ENCODE measurements at places on chromosomes 5 and 9.

GRCh38 chr9:73216100-73216499, 64.4 kb downstream of the ANXA1 start:
- DNase-seq: no peak

- no peak for DNase-seq
Measured at GRCh38 chr5:126868338-126869004, 91.5 kb downstream of the LMNB1 start.

DNA sequence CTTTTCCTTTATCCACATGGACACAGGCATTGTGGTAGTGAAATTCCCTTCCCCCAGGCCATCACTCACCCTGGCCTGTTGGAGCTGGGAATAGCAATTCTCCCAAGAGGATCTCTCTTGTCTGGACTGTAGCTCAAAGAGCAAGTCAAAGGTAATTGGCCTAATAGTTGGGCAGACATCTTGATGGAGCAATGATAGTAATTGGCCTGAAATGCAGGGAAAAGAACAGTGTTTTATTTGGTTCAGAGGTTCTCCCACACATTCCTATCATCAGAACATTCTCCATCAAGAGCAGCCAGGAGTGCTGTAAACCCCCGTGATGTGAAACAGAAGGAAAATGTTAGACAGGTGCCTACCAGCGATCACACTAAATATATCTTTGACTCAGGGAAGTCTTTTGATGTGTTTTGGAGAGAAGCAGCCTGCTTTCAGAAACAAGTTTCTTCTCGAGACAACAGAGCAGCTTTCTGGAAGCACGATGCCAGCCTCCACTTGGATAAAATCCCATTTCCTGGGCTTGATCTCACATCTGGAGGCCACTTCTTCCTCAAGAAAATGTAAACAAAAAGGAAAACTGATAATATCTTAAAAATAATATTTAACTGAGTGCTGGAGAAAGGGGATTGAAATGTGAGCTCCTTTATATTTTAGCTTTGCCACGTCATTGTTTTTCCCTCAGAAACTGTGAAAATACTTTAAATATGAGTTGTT, 198.1 kb upstream of the WWC1 start:
- no peak for DNase-seq

DNA sequence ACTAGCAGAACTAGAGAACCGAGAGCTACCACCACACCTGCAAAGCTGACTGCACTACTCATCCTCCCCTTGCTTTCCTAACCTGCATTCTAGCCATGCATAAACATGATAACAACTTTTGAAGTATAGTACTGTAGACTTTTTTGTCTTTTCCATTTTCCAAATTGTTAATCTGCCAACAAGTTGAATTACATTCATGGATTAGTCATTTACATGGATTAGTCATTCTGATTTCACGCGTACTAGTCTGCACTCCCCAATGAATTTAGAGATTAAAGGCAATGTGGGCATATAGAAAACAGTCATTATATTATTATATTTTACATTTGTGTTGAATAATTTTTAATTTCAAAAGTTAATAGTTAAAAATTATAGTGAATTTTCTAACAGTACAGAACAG, 81.4 kb downstream of the EDIL3 start:
- DNase-seq: no peak

GRCh38 chr9:87834357-87834756, 48.3 kb upstream of the SPATA31E1 start:
- DNase-seq: no peak

DNA sequence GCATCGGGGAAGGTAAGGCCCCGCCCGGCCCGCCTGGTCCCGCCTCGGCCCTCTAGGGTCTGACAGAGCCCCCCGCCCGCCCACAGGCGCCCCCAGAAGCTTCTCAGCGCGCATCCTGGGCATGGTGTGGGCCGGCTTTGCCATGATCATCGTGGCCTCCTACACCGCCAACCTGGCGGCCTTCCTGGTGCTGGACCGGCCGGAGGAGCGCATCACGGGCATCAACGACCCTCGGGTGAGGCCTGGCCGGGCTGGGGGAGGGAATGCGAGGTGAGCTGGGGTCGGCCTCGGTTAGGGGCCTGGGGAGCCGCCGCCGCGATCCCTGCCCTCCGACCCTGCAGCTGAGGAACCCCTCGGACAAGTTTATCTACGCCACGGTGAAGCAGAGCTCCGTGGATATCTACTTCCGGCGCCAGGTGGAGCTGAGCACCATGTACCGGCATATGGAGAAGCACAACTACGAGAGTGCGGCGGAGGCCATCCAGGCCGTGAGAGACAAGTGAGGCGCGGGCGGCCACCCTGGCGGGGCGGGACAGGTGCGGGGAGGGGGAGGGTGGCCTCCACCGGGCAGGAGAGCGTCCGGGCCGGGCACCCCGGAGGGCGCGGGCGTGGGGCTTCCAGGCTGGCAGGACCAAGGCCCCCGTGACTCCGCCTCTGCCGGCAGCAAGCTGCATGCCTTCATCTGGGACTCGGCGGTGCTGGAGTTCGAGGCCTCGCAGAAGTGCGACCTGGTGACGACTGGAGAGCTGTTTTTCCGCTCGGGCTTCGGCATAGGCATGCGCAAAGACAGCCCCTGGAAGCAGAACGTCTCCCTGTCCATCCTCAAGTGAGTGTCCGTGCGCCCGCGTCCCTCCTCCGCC, 7.1 kb downstream of the LRRC26 start:
- no peak for DNase-seq

Measured in NCI-H187 treated with DMSO at 0.1 percent for 48 hours (cell line).